ENCODE measurements at places on chromosomes 6 and 20. TPM values are rescaled to one million over a fixed set of nuclear protein-coding genes. Genes with fewer than 3 reads are reported as not detected.

DNA sequence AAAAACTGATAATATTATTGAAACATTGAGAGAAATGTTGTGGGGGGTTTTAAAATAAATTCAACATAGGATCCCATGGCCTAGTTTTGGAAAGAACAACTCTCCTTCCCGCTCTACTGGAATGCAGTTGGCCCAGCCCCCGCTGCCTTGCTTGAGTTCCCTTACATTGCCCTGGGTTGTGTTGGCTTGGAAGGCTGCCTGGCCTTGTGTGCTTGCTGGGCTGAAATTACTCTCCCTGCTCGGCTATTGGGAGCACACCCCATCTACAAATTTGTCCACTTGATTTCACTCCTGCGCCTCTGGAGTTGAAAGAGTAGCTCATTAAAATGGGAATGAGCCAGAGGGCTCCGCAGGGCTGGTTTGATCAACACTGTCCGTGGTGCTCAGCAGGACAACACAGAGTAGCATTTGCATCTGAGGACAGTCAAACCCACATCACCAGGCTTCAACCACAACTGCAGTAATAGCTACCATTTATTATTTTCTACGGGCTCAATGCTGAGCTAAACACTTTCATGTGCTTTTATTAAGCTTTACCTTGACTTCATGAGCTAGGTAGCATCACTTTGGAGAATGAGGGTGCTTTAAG, 35.2 kb downstream of the DOK5 start:
- DNase-seq = no peak

DNA sequence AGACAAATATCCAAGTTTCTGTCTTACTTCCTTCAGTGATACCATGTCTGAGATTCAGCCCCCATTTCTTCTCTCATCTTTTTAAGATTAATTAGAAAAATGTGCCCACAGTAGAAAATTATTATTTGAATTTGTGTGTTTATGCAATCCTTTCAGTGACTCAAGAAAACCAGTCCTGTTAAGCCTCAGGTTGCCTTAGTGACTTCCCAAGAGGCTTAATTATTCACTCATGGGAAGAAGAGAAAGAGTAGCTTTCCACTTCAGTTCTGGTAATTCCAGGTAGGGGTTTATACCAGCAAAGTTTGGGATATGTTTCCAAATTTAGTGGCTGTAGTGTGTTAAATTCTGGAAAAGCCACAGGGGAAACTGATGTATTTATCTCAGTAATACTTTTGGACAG, 149.1 kb downstream of the RIMS1 start:
- no peak for DNase-seq

Gene CAP2
- total RNA-seq = 0.15 TPM

DNA sequence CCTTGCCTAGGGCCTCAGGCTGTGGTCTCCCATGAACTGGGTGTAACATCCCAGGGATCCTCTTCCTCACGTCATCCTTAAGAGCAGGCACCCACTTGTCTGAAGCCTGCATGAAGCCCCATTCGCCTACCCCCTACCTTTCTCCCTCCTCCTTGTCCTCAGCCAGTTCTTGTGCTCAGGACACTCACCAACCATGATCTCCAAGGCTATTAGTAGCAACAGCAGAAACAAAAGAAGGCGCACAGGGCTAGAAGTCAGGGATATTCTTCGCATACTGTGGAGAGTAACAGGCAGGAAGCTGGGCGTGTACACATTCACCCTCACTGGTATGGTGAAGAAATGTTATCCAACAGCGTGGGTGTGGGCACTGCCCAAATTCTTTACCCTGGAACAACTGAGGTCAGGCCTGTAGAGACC, 7.3 kb downstream of the RAET1E start:
- DNase-seq = no peak

- no peak for DNase-seq
These were observed 312.5 kb upstream of the PLCB4 start for GRCh38 chr20:8756410-8756809.

DNA sequence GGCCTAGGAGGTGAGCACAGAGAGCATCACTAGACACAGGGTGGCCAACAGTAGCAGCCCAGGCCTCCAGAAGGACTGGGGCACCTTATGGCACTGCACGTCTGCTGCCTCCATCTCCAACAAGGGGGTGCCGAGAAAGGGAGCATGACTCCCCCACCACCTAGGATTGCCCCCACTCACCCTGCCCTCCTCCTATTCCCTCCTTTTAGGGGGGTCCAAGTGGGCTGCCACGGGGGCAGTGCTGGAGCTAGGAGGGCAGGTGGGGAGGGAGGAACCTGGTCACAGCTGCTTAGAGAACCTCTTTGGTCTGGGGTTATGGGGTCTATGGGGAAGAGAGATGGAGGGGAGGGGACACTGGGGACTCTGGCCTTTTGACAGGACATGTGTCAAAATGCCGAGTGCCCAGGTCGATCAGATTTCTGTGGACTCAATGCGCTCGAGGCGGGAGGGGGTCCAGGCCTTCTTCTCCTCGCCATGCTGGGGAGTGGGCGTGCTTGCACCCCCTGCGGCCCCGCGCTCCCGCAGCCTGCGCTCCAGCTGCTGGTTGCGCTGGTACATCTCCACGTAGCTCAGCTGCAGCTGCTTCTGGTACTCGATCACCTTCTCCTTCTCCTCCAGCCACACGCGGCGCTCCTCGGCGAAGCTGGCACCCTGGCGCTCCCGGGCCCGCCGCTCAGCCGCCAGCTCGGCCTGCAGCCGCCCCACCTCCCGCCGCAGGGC, 4.5 kb upstream of the FASTKD5 start:
- no peak for DNase-seq

- no peak for DNase-seq
These were observed 9.4 kb downstream of the TAF8 start for GRCh38 chr6:42059743-42060142.

Gene SLC22A2
- not detected for total RNA-seq

GRCh38 chr20:53463101-53463972, 130.3 kb downstream of the ZNF217 start:
- DNase-seq = no peak

All from GM12878 (cell line).